Frontal cortex (tissue), 4 donors: ENCODE measurements at places on chromosomes 11 and 22.

- no peak for DNase-seq
These were observed 108.3 kb downstream of the SWAP70 start for GRCh38 chr11:9772218-9772617.

GRCh38 chr11:129731316-129731715, 84.3 kb upstream of the TMEM45B start:
- DNase-seq = no peak

- DNase-seq = no peak
These were observed 109.8 kb downstream of the CCDC34 start for GRCh38 chr11:27253224-27253623.

DNA sequence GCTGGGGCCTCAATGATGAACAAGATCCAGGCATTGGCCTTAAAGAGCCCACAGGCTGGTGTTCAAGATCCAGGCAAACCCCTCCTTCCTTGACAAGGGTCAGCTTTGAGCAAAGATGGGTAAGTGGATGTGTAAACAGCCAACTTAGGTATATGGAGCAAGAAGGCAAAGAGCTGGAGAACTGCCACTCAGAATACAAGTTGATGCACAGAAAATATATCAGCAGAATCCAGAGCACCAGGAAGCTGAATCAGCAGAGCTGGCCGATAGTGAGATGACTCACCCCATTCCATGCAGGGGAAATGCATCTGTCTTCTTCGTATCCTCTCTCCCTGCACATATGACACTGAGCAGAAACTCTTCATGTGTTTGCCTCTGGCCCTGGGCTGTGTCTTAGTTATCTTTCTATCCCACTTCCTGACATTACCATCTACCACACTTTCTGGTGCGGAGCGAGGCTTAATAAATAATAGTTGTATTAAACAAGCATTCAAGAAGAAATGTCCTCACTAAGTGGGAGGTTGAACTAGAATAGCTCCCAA, 57.8 kb downstream of the ENDOD1 start:
- DNase-seq = no peak

DNA sequence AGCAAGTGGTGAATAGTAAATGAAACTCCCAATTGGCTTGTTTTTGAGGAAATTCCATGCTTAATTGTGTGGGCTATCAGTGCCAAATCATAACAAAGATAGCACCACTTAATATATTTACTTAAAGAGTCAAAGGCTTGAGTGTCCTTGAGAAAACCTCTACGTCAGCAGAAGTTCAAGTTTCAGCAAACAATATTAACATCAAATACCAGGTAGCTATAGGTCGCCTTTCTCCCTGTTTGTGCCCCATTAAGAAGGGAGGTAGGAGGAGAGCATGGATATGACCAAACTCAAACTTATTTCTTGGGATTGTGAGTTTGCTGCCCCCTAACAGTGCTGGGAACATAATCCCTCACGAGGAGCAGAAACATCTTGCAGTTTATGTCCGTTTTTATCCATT, 105.6 kb upstream of the SYN3 start:
- DNase-seq = no peak

DNA sequence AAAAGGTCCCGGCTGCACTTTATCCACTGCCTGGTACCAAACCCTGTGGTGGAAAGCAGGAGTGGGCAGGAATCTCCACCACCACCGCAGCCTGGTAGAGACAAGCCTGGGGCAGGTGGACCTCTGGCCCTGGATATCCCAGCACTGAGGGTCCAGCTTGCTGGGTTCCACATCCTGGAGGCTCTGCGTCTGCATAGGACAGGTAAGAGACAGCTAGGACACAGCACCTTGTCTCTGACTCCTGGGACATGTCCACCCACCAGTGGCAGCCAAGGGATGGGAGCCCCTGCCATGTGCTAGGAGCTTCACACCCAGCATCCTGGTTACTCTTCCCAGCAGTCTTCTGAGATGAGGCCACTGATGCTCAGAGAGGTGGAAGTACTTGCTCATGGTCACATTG, 105.5 kb downstream of the MYO18B start:
- DNase-seq = no peak

GRCh38 chr11:93512073-93512475, 31.1 kb downstream of the SMCO4 start:
- no peak for DNase-seq
